Karpas-422 (cell line): ENCODE measurements at places on chromosomes 2 and 18. TPM values are rescaled to one million over a fixed set of nuclear protein-coding genes. Genes with fewer than 3 reads are reported as not detected.
A peak's percentile ranks its signal among the peaks of the same experiment; 100 is the strongest.

The MATN3 gene
- not detected in 2 replicates for total RNA-seq

GRCh38 chr2:183117226-183117625 lies 7.0 kb upstream of the NUP35 start:
- DNase-seq: no peak
- H3K27ac ChIP-seq: no peak overlapping the region
- H3K36me3 ChIP-seq: no peaks in the 10 kb centered on the region
- H3K4me3 ChIP-seq: no peak overlapping the region

GRCh38 chr2:38791744-38792143 lies 13.7 kb downstream of the GEMIN6 start:
- peaks cover 3% of the 10 kb centered on the region; the same call in 1 of the 2 replicates for H3K4me1 ChIP-seq
- H3K36me3 ChIP-seq: no peaks in the 10 kb centered on the region
- H3K27ac ChIP-seq: no peak overlapping the region
- H3K4me3 ChIP-seq: no peak overlapping the region
- peak; percentile 47 for DNase-seq
- H3K27me3 ChIP-seq: no peaks in the 10 kb centered on the region

The MYO3B gene
- total RNA-seq: 4.4 and 5.0 TPM in 2 replicates

The ABCB11 gene
- total RNA-seq: 0.07 TPM in 1 of 2 replicates, not detected in the other

GRCh38 chr2:96075199-96075771 lies 40.6 kb upstream of the GPAT2 start:
- H3K36me3 ChIP-seq: no peaks in the 10 kb centered on the region
- no peaks in the 10 kb centered on the region for H3K27me3 ChIP-seq
- H3K4me1 ChIP-seq: no peaks in the 10 kb centered on the region
- H3K27ac ChIP-seq: no peak overlapping the region
- H3K4me3 ChIP-seq: no peak overlapping the region
- DNase-seq: no peak

- no peak overlapping the region for H3K4me3 ChIP-seq
- H3K4me1 ChIP-seq: no peaks in the 10 kb centered on the region
- no peak overlapping the region for H3K27ac ChIP-seq
- H3K27me3 ChIP-seq: no peaks in the 10 kb centered on the region
- no peaks in the 10 kb centered on the region for H3K36me3 ChIP-seq
Observed at GRCh38 chr2:178152033-178152432, 39.8 kb downstream of the RBM45 start.

The SERPINB12 gene
- not detected in 2 replicates for total RNA-seq

DNA sequence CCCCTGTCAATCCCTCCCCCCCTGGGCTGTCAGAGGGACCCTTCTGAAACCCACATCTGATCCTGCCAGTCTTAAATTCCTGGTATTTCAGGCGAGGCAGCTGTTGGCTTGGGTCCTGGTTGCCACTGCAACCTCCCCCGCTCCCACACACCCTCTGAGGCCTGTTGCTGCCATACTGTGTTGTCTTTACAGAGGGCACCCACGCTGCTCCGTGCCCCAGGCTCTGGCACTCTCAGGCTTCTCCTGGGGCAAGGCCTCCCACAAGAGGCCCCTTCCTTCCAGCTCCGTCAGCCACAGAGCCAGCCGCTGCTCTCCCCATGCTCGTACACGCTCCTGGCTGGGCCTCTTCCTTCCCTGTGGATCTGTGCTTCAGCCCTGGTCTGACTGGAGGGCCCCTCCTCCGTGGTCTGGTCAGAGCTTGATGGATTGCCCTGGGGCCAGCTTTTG lies 8.6 kb downstream of the CABLES1 start:
- H3K4me3 ChIP-seq: no peak overlapping the region
- DNase-seq: no peak
- no peaks in the 10 kb centered on the region for H3K27me3 ChIP-seq
- H3K27ac ChIP-seq: no peak overlapping the region
- H3K36me3 ChIP-seq: no peaks in the 10 kb centered on the region

The DHRS9 gene
- total RNA-seq: 0.40 and 2.1 TPM in 2 replicates

The UGT1A5 gene
- not detected in 2 replicates for total RNA-seq

GRCh38 chr2:162574615-162575452 lies 230.9 kb downstream of the GCA start:
- H3K27ac ChIP-seq: no peak overlapping the region
- H3K27me3 ChIP-seq: no peaks in the 10 kb centered on the region
- H3K36me3 ChIP-seq: no peaks in the 10 kb centered on the region
- DNase-seq: no peak
- no peaks in the 10 kb centered on the region for H3K4me1 ChIP-seq
- no peak overlapping the region for H3K4me3 ChIP-seq

DNA sequence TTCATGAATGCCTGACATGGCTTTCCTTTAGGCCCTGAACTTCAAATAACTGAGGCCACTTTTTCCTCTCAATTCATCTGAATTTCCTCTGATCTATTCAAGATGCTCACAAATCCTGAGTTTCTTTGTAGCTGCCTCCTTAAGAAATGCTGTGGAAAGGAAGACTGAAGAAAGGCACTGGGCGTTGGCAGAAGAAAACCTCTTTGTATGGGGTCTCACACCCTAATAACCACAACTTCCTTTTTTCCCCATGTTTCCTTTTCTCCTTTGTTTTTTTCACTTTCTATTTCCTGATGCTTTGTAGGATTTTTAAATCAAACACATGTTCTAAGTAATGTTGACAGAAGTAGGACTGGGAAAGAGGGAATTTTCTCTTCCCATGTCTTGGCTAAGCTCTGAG lies 447.4 kb downstream of the CMPK2 start:
- H3K4me3 ChIP-seq: no peak overlapping the region
- no peak for DNase-seq
- no peak overlapping the region for H3K27ac ChIP-seq
- peaks cover 7% of the 10 kb centered on the region for H3K4me1 ChIP-seq

DNA sequence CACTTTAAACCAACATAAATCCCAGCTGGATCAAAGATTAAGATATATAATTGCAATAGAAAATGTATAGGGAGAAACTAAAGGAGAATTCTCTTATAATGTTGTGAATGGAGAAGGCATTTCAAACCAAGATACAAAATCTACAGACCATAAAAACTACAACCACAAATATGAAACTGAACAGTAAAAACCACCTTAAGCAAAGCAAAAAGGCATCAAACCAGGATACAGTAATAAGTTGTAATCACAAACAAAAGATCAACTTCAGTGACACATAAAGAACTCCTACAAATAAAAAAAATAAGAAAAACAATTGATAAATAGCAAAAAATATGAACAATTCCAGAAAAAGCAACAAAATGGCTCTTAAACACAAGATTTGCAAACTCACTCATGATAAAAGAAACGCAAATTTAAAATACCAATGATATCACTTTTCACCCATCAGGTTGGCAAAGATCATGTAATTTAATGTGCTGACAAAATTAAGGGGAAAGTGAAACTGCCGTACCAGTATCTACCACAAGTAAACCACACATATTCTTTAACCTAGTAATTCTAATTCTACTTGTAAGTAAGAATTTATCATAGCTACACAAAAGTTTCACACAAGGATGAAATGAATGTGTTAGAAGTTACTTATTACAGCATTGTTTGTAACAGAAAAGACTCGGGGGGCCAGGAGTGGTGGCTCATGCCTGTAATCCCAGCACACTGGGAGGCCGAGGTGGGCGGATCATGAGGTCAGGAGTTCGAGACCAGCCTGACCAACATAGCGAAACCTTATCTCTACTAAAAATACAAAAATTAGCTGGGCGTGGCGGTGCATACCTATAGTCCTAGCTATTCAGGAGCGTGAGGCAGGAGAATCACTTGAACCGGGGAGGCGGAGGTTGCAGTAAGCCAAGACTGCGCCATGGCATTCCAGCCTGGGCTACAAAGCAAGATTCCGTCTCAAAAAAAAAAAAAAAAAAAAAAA lies 101.9 kb downstream of the USP34 start:
- no peak overlapping the region for H3K27ac ChIP-seq
- H3K27me3 ChIP-seq: no peaks in the 10 kb centered on the region
- H3K36me3 ChIP-seq: peaks cover 71% of the 10 kb centered on the region
- peaks cover 29% of the 10 kb centered on the region for H3K4me1 ChIP-seq
- no peak for DNase-seq

The DUSP2 gene
- total RNA-seq: 25.1 and 45.2 TPM in 2 replicates

DNA sequence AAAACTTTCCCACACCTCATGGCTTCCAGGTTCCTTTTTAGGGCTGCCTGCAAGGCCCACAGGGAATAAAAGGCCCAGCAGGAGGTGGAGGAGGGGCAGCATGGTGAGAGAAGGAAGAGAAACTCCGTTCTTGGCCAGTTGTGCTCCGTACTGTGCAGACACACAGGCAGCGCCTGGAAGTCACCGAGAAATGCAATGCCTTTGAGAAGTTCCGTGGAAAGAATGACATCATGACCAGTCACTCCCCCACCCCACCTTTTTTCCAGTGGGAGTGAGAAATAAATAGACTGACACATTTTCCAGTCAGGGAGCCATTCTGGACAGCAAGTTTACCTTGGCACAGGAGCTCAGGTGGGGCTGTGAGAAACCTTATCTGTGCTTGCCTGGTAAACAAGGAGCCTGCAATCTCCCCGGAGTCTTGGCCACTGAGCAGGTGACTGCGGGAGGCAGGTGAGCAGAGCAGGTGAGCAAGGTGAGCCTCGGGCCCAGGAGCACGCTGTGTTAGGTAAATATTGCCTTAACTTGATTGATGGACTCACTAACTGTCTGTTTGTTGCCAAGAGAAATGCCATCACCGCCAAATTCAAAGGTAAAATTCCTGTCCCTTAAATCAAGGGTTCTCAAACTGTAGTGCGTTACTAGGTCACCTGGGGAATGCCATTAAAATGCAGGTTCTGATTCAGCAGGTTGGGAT lies 13.5 kb upstream of the LBH start:
- H3K27me3 ChIP-seq: no peaks in the 10 kb centered on the region
- peak; percentile 50 for DNase-seq
- peak overlapping the region; percentile 53; the same call in 1 of the 2 replicates for H3K4me3 ChIP-seq
- peaks cover 26% of the 10 kb centered on the region for H3K4me1 ChIP-seq

The VWA3B gene
- not detected in 2 replicates for total RNA-seq

- H3K4me1 ChIP-seq: no peaks in the 10 kb centered on the region
- no peaks in the 10 kb centered on the region for H3K36me3 ChIP-seq
- H3K27me3 ChIP-seq: no peaks in the 10 kb centered on the region
- no peak overlapping the region for H3K27ac ChIP-seq
- no peak for DNase-seq
Observed at GRCh38 chr2:149972066-149972465, 384.5 kb upstream of the MMADHC start.

GRCh38 chr2:110869472-110870446 lies 137.4 kb downstream of the ACOXL start:
- no peak overlapping the region for H3K4me3 ChIP-seq
- no peak for DNase-seq
- H3K4me1 ChIP-seq: peaks cover 3% of the 10 kb centered on the region; the same call in 1 of the 2 replicates
- no peak overlapping the region for H3K27ac ChIP-seq
- peaks cover 3% of the 10 kb centered on the region; the same call in 1 of the 2 replicates for H3K27me3 ChIP-seq

DNA sequence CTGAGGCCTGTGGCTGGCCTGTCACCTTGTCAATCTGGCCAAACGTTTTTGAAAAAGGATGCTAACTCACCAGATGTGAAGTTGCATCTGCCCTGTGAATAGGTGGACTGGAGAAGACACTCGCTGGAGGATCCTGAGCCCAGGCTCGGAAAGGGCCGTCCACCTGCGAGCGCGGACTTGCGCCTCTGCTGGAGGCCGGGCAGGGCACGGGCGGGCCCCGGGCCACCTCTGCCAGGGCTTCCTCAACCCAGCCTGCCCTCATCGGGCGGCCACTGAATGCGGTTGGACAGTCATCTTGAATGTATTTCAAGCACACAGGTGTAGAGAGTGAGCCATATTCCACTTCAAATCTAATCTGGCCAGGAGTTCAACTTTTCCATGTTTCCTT lies 83.9 kb downstream of the FAM210A start:
- peaks cover 42% of the 10 kb centered on the region for H3K36me3 ChIP-seq
- H3K4me3 ChIP-seq: no peak overlapping the region
- H3K27ac ChIP-seq: no peak overlapping the region
- no peak for DNase-seq
- H3K27me3 ChIP-seq: no peaks in the 10 kb centered on the region

DNA sequence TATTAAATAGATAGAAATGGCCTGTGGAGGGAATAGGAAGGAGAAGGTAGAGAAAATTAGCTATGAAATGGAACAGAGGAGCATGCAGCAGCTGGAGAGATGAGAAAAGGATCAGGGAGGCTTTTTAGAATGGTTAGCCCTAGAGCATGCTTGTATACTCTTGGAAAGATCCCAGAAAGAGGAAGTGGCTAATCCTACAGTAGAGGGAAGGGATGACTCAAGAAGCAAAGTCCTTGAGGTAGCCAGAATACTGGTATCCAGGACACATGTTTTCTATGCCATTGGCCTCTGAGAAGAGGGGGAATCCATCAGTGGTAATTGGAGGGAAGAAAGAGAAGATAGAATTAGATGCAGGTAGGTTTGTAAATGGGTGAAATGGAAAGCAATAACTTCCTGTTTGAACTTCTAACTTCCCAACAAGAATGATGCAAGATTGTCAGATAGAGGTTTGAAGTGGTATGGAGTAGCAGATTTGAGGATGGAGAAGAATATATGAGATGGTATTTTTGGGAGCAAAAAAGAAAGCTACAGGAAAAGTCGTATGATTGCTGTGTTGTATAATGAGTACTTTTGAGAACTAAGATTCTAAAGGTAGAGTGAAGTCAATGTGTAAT lies 17.1 kb upstream of the OSBPL6 start:
- H3K4me1 ChIP-seq: peaks cover 5% of the 10 kb centered on the region
- no peaks in the 10 kb centered on the region for H3K27me3 ChIP-seq
- no peaks in the 10 kb centered on the region for H3K36me3 ChIP-seq
- DNase-seq: no peak
- H3K27ac ChIP-seq: no peak overlapping the region
- H3K4me3 ChIP-seq: no peak overlapping the region

The KIF1A gene
- not detected in 2 replicates for total RNA-seq

DNA sequence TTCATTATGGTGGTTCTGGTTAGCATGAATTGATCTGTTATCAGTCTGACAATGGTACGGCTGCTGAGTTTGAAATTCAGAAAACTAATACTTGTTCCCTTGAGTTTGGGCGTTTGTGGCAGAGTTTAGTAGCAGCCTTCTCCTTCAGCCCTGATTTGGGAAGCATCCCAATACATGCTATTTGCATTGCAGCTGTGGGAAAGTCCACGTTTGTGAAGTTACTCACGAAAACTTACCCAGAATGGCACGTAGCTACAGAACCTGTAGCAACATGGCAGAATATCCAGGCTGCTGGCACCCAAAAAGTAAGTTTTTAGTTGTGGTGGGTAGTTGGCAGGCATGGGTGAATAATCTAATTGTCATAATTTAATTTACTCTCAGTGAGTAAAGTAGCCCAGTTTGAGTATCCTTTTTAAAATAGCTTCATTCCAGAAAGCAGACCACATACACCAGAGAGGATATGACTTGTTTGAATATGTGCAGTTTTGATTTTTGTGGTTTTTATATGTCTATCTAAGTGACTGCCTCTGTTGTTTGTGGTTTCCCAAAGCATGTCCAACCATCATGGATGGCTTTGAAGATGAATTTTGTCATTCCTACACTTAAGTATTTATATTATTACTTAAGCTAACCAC lies 12.2 kb downstream of the DGUOK start:
- no peaks in the 10 kb centered on the region; the same call in none of the 2 replicates for H3K4me1 ChIP-seq
- H3K4me3 ChIP-seq: no peak overlapping the region
- DNase-seq: no peak
- peaks cover 46% of the 10 kb centered on the region for H3K36me3 ChIP-seq
